CD4-positive, alpha-beta T cell treated with Interleukin-15 for 1 hour (primary cell): ENCODE measurements at places on chromosomes 13 and 19.

DNA sequence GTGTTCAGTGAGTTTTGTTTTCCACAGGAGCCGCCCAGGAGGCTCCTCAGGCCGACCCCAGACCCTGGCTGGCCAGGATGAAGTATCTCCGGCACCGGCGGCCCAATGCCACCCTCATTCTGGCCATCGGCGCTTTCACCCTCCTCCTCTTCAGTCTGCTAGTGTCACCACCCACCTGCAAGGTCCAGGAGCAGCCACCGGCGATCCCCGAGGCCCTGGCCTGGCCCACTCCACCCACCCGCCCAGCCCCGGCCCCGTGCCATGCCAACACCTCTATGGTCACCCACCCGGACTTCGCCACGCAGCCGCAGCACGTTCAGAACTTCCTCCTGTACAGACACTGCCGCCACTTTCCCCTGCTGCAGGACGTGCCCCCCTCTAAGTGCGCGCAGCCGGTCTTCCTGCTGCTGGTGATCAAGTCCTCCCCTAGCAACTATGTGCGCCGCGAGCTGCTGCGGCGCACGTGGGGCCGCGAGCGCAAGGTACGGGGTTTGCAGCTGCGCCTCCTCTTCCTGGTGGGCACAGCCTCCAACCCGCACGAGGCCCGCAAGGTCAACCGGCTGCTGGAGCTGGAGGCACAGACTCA, 12.9 kb downstream of the B3GNT3 start:
- DNase-seq = no peak

GRCh38 chr19:53874606-53874990, 6.9 kb downstream of the MYADM start:
- DNase-seq = no peak

GRCh38 chr13:97752961-97753668, 200.4 kb upstream of the IPO5 start:
- no peak for DNase-seq

GRCh38 chr13:84393981-84394625, 511.8 kb upstream of the SLITRK1 start:
- no peak for DNase-seq

- no peak for DNase-seq
These were observed 33.4 kb downstream of the RFX2 start for GRCh38 chr19:6076675-6077463.

DNA sequence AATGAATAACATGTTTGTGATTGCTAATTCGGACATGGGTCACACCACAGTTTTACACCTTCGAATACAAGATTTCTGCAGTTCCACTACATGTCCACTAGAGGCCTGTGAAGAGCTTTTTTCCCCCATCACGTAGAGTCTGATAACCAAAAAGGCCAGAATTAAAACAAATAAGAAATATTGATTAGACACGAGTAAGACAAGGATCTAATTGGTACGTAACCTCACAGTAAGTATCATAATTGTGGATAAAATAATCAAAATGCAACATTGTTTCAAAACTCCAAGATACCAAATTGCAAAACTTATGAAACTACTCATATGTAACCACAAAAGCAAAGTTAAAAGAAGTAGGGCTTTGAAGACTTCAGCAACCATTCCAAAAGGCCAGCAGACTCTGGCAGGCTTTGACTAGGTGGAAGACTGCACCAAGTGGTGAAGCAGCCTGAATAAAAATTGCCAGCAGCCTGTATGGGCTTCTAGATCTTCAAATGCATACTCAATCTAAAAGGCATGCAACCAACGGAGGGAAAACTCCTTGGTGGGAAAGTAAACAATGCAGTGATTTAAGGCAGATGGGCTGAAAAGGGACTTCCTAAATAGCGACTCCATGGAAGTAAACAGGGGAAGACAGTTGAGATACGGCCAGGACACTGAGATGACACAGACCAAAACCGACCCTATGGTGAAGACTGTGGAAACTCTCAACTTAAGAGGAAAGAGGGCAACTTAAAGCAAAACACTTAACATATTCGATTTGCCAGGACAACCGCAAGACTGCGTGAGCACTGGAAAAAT, 56.7 kb downstream of the STARD13 start:
- DNase-seq = peak; percentile 20

DNA sequence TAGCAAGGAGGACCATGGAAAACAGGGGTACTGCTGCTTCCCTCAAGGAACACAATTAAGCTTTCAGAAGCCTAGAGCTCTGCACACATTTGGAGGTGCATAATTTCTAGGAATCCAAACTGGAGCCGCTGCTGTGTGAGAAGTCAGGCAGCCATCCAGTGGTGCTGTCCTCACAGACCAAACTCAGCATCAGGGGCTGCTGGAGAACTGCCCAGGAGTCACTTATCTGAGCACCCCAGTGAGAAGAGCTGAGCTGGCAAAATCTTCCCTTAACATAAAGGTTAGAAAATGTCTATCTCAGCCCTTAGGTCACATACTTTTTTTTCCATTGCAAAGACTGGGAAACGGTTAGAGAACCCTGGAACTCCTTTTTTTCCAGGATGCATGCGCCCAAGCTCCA, 72.8 kb downstream of the ATP7B start:
- DNase-seq = no peak

- DNase-seq = no peak
These were observed at the start of gene ARHGEF7 for GRCh38 chr13:111115061-111115964. Gene ARHGEF7, plus strand, starts transcription at chr13:111115310. Its CDS starts 217 bp downstream, at chr13:111115527.

DNA sequence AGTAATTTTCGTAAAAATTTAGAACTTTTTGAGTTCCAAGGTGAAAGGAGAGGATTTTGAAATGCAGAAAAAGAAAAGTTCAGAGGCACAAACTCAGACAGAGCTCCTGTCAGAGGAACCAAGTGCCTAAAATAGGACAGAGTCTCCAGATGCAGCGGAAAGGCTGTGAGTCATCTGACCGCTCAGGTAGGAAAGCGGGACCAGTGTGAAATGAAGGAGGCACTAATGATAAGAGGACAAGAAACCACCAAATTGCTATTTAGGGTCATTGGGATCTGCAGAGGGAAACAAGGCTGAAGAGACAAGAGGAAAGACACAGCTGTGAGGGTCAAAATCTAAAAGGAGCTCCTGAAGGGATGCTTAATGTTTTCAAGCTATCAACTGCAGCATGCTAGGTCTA, 34.9 kb downstream of the IRS2 start:
- no peak for DNase-seq

DNA sequence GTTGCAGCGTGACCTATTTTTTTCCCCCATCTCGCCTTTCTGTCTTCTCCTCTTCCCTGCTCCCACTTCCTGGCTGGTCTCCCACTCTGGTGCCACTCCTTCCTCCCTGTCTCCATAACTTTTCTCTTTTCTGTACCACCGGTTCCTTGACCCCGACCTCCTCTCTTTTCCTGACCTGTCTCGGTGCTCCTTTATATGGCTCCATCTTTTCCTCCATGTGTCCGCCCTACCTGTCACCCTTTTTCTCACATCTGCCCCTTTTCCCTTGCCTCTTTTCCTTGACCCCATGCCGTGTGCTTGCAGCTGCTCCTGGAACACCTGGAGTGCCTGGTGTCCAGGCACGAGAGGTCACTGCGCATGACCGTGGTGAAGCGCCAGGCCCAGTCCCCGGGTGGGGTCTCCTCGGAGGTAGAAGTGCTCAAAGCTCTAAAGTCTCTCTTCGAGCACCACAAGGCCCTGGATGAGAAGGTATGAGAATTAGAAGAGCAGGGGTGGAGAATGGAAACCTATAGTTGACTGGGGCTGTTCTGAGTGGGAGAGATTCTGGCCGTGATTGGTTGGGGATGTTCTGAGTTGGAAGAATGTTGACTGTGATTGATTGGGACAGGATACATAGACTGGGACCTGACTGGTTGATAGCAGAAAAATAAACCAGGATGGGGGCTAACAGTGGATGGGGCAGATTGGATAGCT, 9.3 kb downstream of the PPFIA3 start:
- DNase-seq = no peak

- DNase-seq = peak; percentile 17
These were observed 379 bp upstream of the ZNF470 start for GRCh38 chr19:56566904-56567273.

GRCh38 chr13:113116206-113116800, 6.3 kb upstream of the F10 start:
- no peak for DNase-seq

DNA sequence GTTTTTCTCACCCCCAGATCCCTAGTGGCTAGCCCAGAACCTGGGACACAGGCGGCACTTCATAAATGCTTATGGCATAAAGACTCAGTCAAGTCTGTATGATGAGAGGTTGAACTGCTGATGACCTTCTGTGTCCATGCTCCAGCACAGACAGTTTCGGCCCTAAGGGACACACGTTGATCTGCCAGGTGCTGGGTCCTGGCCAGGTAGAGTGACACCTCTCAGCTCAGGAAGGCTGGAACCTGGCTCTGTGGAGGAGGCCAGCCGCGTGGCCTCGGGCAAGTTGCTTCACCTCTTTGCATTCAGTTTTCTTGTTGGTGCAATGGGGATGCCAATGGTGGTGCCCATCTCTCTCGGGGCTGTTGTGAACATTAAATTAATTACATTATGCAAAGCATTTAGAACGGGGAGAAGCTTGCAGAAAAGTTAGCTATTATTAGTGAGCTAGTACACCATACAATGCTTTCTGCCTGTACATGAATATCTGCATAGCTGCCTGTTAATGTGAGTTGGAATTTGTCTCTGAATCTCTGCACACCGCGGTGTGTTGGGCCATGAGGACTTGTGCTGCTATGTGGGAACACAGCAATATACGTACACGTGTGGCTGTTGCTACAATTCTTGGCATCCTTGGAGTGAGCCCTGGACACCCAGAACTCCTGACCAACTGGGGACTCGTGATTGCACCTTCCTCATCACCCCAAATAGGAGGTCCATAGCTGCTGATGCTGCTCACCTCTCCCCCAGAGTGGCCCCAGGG, 8.4 kb downstream of the GADD45B start:
- DNase-seq = no peak

DNA sequence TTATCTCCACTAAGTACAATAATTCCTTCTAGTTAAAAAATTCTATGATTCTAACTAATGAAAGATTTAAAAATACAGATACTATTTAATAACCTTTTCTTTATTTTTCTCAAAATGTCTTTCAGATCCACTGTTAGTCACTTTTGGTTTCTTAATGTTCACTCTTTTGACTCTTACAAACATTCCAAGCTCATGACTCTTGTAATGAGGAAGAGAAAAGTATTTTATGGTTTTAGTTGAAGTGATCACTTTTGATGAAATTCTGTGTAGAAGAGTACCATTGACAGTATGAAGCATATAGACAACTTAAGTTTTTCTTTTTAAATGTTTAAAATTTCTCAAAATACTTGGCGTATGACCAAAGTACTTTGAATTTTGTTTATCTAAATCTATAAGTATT, 27.8 kb downstream of the COG3 start:
- DNase-seq = no peak

GRCh38 chr13:86559901-86560300, 760.7 kb upstream of the SLITRK6 start:
- DNase-seq = no peak

GRCh38 chr19:37251308-37252229, 33.6 kb downstream of the ZNF383 start:
- DNase-seq = peak; percentile 58

- no peak for DNase-seq
These were observed 347.8 kb downstream of the MZT1 start for GRCh38 chr13:72379581-72379980.

DNA sequence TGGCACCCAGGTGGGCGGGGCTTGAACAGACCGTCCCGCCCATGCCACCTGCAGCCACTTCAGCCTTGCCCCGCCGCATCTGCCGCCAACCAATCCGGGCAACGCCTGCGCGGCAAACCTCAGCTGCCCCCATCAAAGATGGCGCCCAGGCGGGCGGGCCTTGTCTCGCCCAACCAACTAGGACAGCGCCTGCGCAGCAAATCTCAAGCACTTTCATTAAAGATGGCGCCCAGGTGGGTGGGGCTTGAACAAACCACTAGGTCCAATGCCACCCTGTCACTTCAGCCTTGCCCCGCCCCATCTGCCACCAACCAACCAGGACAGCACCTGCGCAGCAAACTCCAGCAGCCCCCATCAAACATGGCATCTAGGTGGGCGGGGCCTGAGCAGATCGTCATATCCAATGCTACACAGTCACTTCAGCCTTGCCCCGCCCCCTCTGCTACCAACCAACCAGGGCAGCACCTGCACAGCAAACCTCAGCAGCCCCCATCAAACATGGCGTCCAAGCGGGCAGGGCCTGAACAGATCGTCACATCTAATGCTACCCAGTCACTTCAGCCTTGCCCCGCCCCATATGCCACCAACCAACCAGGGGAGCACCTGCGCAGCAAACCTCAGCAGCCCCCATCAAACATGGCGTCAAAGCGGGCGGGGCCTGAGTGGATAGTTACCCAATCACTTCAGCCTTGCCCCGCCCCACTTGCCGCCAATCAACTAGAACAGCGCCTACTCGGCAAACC, 1.4 kb downstream of the PEG3 start:
- DNase-seq = peak; percentile 77

GRCh38 chr19:35143231-35143715, at the start of gene FXYD7:
Gene FXYD7, plus strand, starts transcription at chr19:35143255. Its CDS starts 79 bp downstream, at chr19:35143334.
- no peak for DNase-seq

DNA sequence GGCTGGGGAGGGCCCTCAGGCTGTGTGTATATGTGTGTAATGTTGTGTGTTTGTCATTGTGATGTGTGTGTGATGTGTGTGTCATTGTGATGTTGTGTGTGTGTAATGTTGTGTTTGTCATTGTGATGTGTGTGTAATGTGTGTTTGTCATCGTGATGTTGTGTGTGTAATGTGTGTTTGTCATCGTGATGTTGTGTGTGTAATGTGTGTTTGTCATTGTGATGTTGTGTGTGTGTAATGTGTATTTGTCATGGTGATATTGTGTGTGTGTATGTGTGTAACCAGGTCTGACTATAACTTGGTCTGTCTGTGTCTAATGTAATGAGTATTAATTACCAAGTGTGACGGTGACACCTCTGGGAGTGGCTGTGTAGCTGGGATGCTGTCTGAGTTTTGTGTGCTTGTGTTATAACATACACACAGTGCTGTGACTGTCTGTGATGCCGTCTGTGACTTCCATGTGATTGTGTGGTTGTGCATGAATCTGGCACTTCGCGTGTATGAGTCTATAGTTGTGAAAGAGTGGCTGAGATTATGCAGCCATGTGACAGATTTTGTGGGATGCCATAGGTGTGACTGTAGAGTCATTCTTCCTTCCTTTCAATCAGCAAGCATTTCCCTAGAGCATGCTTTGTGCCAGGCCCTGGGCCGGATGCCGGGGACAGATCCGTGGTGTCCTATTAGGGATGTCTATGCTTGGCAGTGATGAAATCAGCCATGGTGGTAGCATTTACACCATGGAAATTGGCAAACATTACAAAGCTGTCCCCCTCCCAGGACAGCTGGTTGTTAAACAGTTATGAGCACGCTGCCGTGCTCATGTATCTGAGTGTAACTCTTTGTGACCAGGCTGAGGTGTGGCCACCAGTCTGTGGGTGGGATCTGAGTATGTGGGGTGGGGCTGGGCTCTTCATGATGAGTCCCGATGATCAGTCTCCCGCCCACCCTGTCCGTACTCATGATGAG, 6.4 kb downstream of the TNFSF14 start:
- peak; percentile 55 for DNase-seq

GRCh38 chr13:98039964-98040363, 86.5 kb downstream of the IPO5 start:
- no peak for DNase-seq

- DNase-seq = no peak
These were observed 82.6 kb downstream of the PCDH9 start for GRCh38 chr13:67147342-67148133.

GRCh38 chr19:4774136-4774535, 17.4 kb upstream of the FEM1A start:
- no peak for DNase-seq

- DNase-seq = no peak
These were observed 1595.1 kb upstream of the MIR17HG start for GRCh38 chr13:89752394-89752793.
